IMR-90 (cell line): ENCODE measurements at places on chromosomes 7 and 10. TPM values are rescaled to one million over a fixed set of nuclear protein-coding genes. Genes with fewer than 3 reads are reported as not detected.
A peak's percentile ranks its signal among the peaks of the same experiment; 100 is the strongest.

SPDYE9 gene
- not detected in 2 replicates for total RNA-seq

GIMAP8 gene
- not detected in 2 replicates for total RNA-seq

EIF4EBP2 gene
- 15.6 and 20.8 TPM in 2 replicates for total RNA-seq

- no peak for DNase-seq
These were observed 83.9 kb downstream of the HECW1 start for GRCh38 chr7:43196379-43196778.

DNA sequence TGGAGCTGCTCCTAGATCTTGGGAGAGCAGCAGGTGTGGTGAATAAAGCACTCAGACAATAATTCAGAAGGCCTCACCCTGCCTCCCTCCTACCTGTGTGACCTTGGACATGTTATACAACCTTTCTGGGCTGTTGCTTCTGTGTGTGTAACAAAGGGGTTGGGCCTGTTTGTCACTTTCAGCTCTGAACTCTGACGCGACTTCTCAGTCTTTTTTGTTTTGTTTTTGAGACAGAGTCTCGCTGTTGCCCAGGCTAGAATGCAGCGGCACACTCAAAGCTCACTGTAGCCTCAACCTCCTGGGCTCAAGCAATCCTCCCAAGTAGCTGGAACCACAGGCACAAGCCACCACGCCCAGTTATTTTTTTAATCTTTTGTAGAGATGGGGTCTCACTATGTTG is 89.3 kb downstream of the DNMBP start:
- DNase-seq = no peak

- DNase-seq = no peak
These were observed 687.3 kb downstream of the DNAJB9 start for GRCh38 chr7:109256762-109257560.

GRCh38 chr7:96596120-96596826 is 113.4 kb downstream of the SEM1 start:
- no peak for DNase-seq

- DNase-seq = peak; percentile 85
These were observed 225.8 kb upstream of the KLF14 start for GRCh38 chr7:130959743-130960207.

GRCh38 chr7:122695816-122696215 is 3.1 kb downstream of the RNF133 start:
- DNase-seq = no peak

GRCh38 chr10:62045765-62046521 is 144.4 kb downstream of the ARID5B start:
- peak; percentile 95 for DNase-seq

GRCh38 chr10:128860574-128860973 is 606.5 kb upstream of the MGMT start:
- no peak for DNase-seq

DNA sequence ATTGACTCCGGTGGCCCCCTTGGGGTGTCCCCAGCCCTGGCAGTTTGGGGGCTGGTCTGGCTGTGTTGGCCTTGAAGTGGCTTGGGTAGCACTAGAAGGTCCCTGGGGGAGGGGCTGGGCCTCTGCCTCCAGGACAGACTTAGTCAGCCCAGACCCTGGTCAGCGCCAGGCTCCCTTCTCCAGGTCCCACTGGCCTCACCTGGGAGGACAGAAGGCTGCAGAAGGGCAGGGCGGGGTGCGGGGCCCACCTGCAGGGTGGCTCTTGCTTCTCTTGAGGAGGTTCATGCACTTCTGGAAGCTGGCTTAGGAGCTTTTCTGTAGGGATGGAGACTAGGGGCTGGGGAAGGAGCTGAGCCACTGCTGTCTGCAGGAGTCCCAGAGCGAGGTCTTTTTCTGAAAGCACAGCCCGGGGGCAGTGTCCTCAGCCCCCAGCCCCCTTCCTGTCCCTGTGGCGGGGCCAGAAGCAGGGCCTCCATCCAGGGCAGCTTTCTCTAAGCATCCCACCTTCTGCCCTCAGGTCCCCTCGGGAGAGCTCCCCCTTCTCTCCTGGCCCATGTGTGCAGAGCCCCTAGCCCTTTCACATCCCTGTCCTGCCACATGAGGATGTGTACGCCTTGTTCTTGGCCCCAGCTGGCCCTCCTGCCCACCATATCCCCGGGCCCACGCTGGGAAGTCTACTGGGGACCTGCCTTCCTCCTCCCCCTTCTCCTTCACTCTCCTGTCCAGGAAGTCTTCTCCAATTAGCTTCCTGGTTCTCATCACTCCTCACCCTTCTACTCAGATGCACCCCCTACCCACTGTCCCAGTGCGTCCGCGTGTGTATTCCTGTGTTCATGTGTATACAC is 11.0 kb downstream of the TBATA start:
- no peak for DNase-seq
